8988T (cell line): ENCODE measurements at places on chromosomes 11 and 22.

DNA sequence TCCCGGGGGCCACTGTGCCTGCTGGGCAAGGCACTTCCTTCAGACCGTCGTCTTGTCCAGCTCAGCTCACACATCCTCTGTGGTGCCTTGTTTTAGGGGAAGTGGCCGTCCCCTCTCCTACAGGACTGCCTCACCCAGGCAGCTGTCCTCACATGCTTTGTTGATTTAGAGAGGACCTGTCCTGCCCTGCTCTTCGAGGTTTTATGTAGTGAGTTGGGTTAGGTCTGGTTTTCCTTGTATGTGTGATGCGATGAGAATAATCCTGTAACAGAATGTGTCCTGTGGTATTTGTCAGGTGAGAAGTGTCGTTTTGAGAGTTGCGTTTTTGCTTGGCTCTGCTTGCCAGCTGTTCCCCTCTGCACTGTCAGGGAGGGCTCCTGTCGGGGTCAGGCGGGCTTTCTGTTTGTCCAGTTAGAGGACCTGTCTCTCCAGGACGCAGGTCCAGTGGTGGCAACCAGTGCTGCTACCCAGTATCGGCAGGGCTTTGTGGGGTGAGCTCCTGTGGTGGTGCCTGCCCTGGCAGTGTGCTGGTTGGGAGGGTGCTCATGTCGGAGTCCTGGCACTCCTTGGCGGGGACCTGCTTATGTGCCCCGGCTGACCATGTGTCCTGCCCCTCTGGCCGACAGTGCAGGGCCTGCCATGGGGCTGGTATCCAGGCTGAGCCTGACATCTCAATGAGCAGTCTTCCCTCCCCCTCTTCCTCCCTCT lies 41.3 kb downstream of the MUC6 start:
- peak; percentile 85 for DNase-seq

- peak; percentile 70 for DNase-seq
These were observed at the start of gene SH3BP1 for GRCh38 chr22:37639070-37639760. Gene SH3BP1 (plus strand): TSS chr22:37639669. CDS start chr22:37639788, 119 bp downstream.

DNA sequence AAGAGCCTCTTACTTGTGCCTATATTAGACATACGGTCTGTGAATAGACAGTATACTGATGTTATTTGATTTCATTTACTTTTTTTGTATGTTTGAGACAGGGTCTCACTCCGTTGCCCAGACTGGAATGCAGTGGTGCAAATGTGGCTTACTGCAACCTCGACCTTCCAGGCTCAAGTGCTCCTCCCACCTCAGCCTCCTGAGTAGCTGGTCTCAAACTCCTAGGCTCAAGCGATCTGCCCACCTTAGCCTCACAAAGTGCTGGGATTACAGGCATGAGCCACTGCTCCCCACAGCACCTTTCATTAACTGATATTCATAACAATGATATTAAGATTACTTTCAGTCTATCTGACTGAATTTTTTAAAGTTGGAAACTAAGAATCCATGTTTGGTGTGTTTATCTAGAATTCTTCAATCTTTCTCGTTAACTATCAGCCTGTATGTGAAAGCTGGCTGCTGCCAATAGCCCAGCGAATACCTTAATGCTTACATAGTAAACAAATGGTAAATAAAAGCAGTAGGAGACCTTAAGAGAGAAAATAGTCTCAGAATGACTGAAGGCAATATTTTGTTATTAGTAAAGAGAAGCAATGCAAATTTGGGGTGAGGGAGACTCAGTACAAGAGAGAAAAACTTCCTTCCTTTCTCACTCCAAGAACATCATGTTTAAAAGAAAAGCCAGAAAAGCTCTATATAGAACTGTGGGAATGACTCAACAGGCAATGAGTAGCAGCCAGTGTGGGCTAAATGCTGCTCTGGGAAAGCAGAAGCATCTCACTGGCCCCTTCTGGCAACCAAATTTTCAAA lies 101.9 kb downstream of the MRTFA start:
- no peak for DNase-seq

DNA sequence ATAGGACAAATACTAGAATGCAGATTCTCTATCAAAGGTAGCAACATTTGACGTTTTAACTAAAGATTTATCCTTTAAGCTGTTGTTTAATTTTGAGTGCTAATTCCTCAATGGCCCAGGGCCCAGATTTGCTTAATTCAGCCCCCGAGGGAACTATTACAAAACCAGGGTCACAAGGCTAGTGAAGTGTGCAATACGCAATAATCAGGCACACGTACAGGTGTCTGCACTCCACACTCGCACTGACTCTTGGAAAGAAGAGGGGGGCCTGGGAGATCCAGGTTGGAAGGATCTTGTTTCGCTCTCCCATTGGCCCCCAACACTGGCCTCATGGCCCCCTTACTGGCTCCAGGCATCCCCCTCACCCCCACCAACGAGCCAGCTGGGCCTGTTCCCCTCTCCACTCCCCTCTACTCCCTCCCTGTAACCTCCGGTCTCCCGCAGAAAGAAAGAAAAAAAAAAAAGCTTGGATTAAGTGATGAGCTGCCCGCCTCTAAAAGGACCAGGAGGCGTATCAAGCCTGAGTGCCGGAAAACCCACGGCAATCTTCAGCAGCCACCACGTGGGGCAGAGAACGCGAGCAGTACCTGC lies 2.2 kb upstream of the KIRREL3 start:
- no peak for DNase-seq
